Activated naive CD4-positive, alpha-beta T cell treated with anti-CD3 and anti-CD28 coated beads, Interleukin-2, amount 10 ng/mL, durations not matched to agents 5 hours and 36 hours (primary cell): ENCODE measurements at places on chromosomes 3 and 15. TPM values are rescaled to one million over a fixed set of nuclear protein-coding genes. Genes with fewer than 3 reads are reported as not detected.

Gene ACOX2
- total RNA-seq, result not detected

Gene ITIH1
- total RNA-seq, result not detected

Gene APOD
- not detected for total RNA-seq

Gene TRIM71
- total RNA-seq, result not detected

Gene MUC20
- total RNA-seq, result 2.7 TPM

Gene RASGRF1
- not detected for total RNA-seq

Gene PIERCE2
- total RNA-seq, result 0.35 TPM

Gene SERINC4
- total RNA-seq, result 0.24 TPM

Gene ONECUT1
- total RNA-seq, result not detected

Gene ARL8B
- 41.8 TPM for total RNA-seq

Gene SPATA12
- total RNA-seq, result not detected

Gene ATOSA
- total RNA-seq, result 45.4 TPM

Gene TLR9
- total RNA-seq, result 0.14 TPM

Gene GOLGA8N
- 5.4 TPM for total RNA-seq

Gene CYP1A2
- not detected for total RNA-seq

Gene SPSB4
- total RNA-seq, result not detected

Gene MINAR1
- 0.33 TPM for total RNA-seq

Gene SEMA3G
- not detected for total RNA-seq

Gene SLC7A14
- not detected for total RNA-seq

Gene A4GNT
- not detected for total RNA-seq

Gene SAMD7
- not detected for total RNA-seq

Gene BBX
- total RNA-seq, result 36.1 TPM

Gene TM4SF1
- total RNA-seq, result not detected

Gene LMCD1
- total RNA-seq, result not detected

Gene CPN2
- not detected for total RNA-seq

Gene GOLGA8T
- 0.28 TPM for total RNA-seq

Gene RHOV
- total RNA-seq, result not detected

Gene EAF2
- 12.1 TPM for total RNA-seq

Gene CHCHD4
- total RNA-seq, result 11.3 TPM

Gene RBPMS2
- total RNA-seq, result not detected

Gene GUCA1C
- total RNA-seq, result not detected

Gene TMC3
- not detected for total RNA-seq

Gene AGBL1
- not detected for total RNA-seq

Gene SPTBN5
- total RNA-seq, result 1.9 TPM

Gene DAPK2
- 0.33 TPM for total RNA-seq

Gene PLSCR5
- not detected for total RNA-seq

Gene FEZF2
- not detected for total RNA-seq

Gene PTPN9
- total RNA-seq, result 34.3 TPM

Gene ZKSCAN7
- 0.77 TPM for total RNA-seq
